Activated T-cell treated with anti-CD3 and anti-CD28 coated beads, Interleukin-2, amount 50 U/mL, for 72 hours (primary cell): ENCODE measurements at places on chromosomes 2 and 18.

- no peaks in the 10 kb centered on the region for H3K27me3 ChIP-seq
- no peak overlapping the region for H3K4me3 ChIP-seq
- H3K36me3 ChIP-seq = no peaks in the 10 kb centered on the region
- no peaks in the 10 kb centered on the region for H3K4me1 ChIP-seq
These were observed 798.5 kb downstream of the TRIB2 start for GRCh38 chr2:13515254-13515653.

GRCh38 chr2:177332026-177332991 is 60.3 kb upstream of the AGPS start:
- H3K4me3 ChIP-seq = no peak overlapping the region
- peak; percentile 34 for DNase-seq
- H3K36me3 ChIP-seq = peaks cover 7% of the 10 kb centered on the region
- H3K4me1 ChIP-seq = peaks cover 13% of the 10 kb centered on the region
- H3K27ac ChIP-seq = no peak overlapping the region

DNA sequence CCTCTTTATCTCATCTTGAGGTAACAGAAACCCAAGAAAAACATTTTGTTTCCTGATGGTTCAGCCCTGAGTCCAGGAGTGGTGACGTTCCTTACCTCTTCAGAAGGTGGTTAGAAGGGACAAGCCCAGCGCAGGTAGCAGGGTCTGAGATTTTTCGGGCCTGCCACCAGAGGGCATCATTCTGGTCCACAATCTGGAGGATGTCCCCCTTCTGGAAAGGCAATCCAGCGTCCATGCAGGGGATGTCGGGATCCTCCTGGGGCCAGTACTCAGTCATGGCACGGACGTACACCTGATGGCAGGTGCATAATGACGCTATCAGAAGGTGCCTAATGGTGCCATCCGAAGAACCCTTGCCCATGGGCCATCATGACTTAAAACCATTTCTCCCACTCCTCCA is 17.7 kb downstream of the MPP4 start:
- H3K4me3 ChIP-seq = no peak overlapping the region
- peak; percentile 10 for DNase-seq
- H3K4me1 ChIP-seq = no peaks in the 10 kb centered on the region
- H3K27ac ChIP-seq = no peak overlapping the region

DNA sequence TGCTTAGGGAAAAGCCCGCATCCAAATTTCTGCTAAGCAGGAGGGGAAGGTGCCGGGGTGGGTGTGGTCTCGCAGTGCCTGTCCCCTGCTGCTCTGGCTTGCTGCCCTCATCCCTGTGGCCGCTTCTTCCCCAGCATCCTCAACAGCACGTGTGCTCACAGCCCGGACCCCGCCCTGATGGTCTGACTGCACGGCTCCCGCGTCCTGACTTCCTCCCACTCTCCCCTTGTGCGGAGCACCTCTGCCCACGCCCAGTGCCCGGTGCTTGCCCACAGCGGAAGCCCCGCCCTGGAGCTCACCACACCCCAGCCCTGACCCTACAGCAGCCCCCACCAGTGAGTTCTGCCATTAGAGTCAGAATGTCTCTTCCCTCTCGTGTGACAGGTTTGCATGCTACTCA is 277.9 kb downstream of the NDUFA10 start:
- DNase-seq = no peak
- H3K27me3 ChIP-seq = no peaks in the 10 kb centered on the region
- H3K4me1 ChIP-seq = peaks cover 9% of the 10 kb centered on the region
- H3K4me3 ChIP-seq = no peak overlapping the region
- H3K27ac ChIP-seq = no peak overlapping the region

GRCh38 chr2:53127061-53127650 is 640.4 kb upstream of the CHAC2 start:
- no peak overlapping the region for H3K4me3 ChIP-seq
- no peak overlapping the region for H3K27ac ChIP-seq
- no peaks in the 10 kb centered on the region for H3K4me1 ChIP-seq
- H3K36me3 ChIP-seq = no peaks in the 10 kb centered on the region
- no peaks in the 10 kb centered on the region for H3K27me3 ChIP-seq

DNA sequence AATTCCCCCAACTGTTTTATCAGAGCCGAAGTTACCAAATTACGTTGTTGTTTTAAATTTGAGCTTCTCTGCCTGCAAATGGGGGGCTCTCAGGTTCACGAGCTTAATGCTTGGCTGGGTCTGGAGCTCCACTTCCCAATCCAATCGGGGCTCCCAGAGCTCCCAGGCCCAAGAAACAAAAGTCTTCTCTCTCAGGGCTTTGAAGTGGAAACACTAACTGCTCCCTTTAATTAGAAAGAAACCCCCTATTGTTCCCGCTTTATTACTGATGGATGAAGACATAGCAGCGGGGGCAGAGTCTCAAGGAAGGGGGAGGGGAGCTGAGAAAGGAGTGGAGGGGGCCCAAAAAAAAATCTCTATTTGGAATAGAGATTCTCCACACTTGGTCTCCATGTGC is 15.6 kb upstream of the PKDCC start:
- no peaks in the 10 kb centered on the region for H3K36me3 ChIP-seq
- H3K4me1 ChIP-seq = no peaks in the 10 kb centered on the region
- H3K27ac ChIP-seq = no peak overlapping the region
